Fibroblast of upper back skin (primary cell): ENCODE measurements at places on chromosomes 3 and 15.

- peak; percentile 65 for DNase-seq
Measured at GRCh38 chr3:48739955-48740823, 23.2 kb upstream of the IP6K2 start.

DNA sequence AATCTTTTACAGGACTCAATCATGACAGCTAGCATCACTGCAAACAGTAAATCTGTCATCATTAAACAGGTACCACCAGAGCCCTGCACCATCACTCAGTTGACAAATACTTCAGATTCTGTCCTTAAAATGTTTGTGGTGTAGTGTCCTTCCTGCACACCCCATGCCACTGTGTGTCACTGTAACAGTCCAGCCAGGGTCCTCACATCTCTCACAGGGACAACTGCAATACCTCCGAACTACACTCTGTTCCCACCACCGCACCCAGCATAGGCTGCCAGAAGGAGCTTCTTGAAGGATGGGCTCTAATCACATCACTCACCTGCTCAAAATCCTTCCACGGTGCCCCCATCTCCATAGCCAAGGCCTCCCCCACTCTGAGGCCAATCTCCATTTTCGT, 90.2 kb upstream of the FGF12 start:
- DNase-seq = no peak

GRCh38 chr15:99729920-99730319, 3.3 kb downstream of the LYSMD4 start:
- peak; percentile 40 for DNase-seq

DNA sequence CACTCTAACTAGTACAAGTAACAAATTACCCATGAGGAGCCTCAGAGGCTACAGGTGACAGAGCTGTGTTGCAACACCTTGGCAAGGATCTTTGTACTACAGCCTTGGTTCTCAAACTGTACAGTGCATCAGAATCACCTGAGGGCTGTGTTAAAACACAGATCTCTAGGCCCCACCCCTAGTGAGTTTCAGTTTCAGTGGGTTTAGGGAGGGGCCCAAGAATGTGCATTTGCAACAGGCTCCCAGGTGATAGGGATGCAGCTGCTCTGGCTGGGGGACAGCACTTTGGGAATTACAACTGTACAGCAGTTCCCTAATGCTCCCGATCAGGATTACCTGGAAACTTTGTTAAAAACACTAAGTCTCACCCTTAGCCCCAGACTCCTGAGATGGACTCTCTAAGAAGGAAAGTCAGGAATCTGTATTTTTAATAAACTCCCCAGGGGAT, 66.1 kb upstream of the NR2F2 start:
- DNase-seq = no peak

DNA sequence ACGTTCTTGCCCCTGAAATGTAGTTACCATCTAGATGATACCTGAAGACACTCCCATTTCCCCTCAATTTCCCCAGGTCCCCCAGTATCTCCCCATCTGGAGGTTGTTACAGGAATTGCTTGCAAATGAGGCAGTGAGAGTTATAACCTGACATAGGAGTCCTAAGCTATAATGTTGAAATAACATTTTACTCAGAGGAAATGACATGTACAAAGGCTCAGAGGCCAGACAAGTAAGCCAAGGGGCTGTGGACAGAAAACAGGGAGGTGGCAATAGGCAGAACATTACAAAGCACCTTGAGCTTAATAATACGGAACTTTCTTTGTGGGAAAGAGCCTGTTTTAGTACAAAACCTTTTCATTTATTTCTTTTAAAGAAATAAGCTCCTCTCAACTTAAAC, 171.9 kb downstream of the FRMD5 start:
- DNase-seq = no peak

GRCh38 chr3:52606373-52607085, 70.1 kb downstream of the UQCC5 start:
- DNase-seq = peak; percentile 31

DNA sequence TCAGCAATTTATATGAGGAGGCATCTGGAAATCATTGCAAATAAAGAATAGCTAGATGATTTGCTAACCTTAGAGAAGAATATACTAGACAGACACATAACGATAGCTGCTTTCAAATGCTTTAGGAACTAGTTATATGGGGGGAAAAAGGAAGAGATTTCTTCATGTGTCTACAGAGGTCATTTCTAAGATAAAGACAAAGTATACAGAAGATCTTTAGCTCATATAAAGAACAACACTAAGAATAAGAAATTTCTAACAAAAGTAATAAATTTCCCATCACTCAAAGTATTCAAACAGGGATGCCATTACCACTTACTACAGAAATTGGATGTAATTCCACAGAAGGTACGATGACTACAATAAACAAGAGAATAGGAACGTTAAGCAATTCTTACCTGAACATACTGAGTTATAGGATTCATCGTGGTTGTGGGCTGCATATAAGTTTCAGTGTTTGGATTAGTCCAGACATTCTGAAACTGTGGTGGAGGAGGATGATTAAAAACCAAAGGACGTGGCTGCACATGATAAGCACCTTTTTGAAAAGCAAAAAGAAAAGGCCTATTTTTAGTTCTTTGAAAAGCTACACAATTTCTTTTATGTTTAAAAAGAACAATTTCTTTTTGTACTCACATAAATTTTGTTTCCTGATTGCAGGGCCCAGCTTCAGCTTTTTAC, 8.7 kb downstream of the DAZL start:
- no peak for DNase-seq

GRCh38 chr3:40268802-40269524, 40.5 kb upstream of the EIF1B start:
- DNase-seq = no peak

- DNase-seq = no peak
Measured at GRCh38 chr3:126181398-126181725, 976 bp upstream of the ALDH1L1 start.

- DNase-seq = no peak
Measured at GRCh38 chr3:159249472-159250174, 447.8 kb downstream of the MFSD1 start.

GRCh38 chr3:173745952-173746682, 348.6 kb downstream of the NLGN1 start:
- peak; percentile 53 for DNase-seq

GRCh38 chr3:16849795-16850194, 35.0 kb upstream of the PLCL2 start:
- peak; percentile 79 for DNase-seq

DNA sequence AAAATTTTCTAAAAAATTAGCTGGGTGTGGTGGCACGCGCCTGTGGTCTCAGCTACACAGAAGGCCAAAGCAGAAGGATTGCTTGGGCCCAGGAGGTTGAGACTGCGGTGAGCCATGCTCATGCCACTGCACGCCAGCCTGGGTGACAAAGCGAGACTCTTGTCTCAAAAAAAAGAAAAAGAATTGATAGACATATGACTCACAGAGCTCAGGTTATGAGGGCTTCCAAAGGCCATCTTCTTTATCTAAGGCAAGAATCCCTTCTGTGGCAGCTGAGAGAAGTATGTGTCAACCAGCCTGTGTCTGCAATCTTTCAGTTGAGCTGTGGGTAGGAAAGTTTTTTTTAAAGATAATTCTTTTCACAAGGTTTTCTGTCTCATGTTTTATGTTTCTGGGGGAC, 53.9 kb downstream of the MRPS25 start:
- peak; percentile 3 for DNase-seq

GRCh38 chr15:65083262-65083701, 6.7 kb downstream of the KBTBD13 start:
- peak; percentile 23 for DNase-seq

- DNase-seq = no peak
Measured at GRCh38 chr15:76193934-76194333, 117.3 kb downstream of the ETFA start.

DNA sequence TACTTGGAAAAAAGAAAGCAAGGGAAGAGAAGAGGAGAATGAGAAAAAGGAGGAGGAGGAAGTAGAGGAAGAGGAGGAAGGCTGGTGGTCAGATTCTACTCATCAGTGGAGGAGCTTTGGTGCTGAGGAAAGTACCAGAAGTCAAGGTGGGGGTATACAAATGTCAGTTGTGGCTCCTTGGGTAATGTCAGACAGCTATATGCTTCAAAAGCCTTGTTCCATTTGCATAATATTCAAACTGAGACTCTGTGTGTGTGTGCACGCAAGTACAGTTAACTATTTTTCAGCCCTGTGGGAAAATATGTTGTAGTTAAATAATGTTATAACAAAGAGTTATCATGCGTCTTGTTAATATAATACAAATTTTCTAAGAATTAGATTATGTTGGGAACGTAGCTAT, 609.7 kb downstream of the PDCD6IP start:
- no peak for DNase-seq

DNA sequence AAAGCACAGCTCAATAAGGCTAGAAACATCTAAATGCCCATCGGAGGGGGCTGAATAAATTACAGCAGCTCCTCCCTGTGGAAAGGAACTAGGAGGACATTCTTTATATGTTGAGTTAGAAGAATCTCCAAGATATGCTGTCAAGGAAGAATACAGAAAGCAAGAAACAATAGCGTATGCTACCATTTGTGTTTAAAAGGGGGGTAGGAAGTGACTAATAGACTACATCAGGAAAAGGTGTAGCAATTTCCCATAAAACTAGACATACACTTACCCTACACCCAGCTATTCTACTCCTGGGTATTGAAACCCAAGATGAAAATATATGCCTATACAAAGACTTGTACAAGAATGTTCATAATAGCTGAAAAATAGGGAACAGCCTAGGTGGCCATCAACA, 21.6 kb downstream of the SEC61A1 start:
- DNase-seq = no peak

DNA sequence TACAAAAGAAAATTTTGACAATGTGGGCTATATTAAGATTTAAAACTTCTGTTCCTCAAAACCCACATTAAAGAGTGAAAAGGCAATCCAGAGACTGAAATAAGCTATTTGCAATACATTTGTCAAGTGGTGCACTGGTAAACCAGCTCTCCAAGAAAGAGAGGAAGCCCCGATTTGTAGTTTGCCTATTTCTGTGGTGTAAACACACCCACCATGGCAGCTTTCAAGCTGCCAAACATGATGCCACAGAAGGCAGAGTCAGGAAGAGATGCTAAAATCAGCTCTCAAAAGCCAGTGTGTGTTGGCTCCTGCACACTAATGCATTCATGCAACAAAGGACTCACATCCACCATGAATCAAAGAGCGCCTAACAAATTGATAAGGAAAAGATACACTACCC, 17.5 kb downstream of the RFTN1 start:
- no peak for DNase-seq

- DNase-seq = no peak
Measured at GRCh38 chr3:194536871-194537637, 50.3 kb upstream of the ATP13A3 start.

DNA sequence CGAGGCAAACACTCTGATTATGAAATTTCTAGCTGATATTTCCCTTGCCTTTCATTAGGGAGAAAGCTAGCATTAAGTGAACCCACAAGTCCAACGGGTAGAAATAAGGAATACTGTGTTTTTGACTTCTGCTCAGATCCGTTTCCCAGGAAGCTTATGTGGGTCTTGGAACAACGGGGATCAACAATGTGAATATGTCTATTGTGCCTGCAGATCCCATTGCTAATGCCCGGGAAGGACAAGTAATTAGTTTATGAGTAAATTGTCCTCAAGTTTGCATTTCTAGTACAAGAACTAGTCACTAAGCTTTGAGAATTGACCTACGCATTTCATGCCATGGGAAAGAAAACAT, 236.4 kb downstream of the UACA start:
- DNase-seq = no peak

GRCh38 chr3:120855665-120856437, 52.2 kb upstream of the STXBP5L start:
- DNase-seq = peak; percentile 92

GRCh38 chr3:137737208-137737607, 26.9 kb upstream of the SOX14 start:
- DNase-seq = no peak

DNA sequence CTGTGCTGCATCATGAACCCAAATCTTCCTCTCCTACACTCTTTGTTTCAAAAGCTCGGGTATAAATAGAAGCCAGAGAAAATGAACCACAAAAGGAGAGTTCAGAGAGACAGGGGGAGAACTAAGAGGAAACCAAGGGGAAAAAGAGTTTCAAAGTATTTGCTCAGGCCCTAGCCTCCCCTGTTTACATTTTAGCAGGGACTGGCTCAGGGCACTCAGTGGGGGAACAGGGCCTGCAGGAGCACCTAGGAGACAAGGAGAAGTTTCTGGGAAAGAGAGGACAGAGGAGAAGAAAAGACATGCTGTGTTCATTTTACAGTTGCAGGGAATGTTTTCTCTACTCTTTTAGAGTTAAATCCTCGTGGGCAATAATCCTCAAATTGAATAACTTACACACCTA, 8.5 kb upstream of the IL17RD start:
- no peak for DNase-seq

- no peak for DNase-seq
Measured at GRCh38 chr15:86316726-86317383, 237.2 kb downstream of the AGBL1 start.

DNA sequence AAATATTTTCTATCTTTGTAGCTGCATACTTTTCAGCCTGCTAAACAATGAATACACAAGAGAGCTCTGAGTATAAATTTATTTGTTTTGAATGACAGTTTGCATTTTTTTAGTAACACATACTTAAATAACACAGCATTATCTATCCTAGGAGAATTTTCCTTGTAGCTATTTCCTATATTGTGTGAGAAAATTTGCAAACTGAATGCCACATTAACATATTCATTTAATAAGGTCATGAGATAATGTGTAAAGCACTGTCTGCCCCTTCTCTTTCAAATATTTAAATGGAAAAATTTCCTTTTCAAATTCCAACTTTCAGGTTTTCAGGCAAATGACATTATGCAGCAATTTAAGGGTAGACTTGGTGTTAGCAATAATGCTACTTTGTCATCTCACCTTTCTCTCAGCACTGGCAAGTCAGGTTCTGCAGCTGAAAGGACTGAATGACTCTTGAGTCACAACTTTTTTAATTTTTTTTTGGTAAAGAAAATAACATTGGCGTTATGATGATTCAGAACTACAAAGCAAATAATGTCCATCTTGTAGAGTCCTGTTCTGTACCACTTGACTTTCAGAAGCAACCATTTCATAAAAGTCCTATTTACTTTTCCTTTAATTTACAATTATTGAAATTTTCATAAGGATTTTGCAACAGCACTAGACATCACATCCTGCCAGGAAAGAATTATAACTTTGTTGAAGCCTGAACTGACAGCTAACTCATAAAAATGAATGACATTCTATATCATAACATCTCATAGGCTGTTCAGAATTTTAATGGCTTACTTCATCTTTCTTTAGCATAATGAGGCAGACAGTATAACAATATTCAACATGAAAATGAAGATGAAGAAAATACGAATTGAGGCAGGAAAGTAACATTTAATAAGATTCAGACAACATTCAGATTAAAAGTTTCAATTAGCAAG, 681.6 kb upstream of the SEMA6D start:
- no peak for DNase-seq

- DNase-seq = no peak
Measured at GRCh38 chr15:63519548-63520178, 15.3 kb downstream of the USP3 start.

- DNase-seq = no peak
Measured at GRCh38 chr3:147493666-147494065, 84.5 kb downstream of the ZIC1 start.

- DNase-seq = no peak
Measured at GRCh38 chr3:158912621-158913020, 110.8 kb downstream of the MFSD1 start.

- DNase-seq = peak; percentile 59
Measured at GRCh38 chr3:43345877-43346276, 59.5 kb downstream of the SNRK start.

- no peak for DNase-seq
Measured at GRCh38 chr15:61500951-61501620, 272.0 kb upstream of the RORA start.
